EH (cell line): ENCODE measurements at places on chromosomes 12 and 14.

DNA sequence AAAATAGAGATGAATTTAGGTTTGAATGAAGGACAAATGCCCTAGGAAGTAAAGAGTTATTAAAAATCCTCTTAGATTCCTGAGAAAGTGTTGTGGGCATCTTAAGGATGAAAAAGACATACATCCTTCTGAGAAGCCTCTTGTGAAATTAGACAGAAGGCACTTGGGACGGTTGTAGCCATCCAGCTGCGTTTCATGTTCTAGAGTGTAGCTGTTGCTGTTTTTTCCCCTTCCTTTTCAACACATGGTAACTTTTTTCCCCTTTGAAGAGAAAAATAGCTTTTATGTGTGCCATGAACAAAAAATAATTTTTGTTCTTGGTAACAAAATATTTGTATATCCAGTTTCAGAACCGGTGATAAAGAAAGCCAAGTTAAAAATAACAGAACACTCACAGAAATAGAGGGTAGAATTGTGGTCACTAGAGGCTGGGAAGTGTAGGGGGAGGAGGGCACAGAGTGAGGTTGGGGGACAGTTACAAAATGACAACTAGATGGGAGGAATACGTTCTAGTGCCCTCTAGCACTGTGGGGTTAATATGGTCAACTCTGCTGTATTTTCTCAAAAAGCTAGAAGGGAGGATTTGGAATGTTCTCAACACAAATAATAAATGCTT lies 58.4 kb downstream of the PTHLH start:
- DNase-seq = no peak

DNA sequence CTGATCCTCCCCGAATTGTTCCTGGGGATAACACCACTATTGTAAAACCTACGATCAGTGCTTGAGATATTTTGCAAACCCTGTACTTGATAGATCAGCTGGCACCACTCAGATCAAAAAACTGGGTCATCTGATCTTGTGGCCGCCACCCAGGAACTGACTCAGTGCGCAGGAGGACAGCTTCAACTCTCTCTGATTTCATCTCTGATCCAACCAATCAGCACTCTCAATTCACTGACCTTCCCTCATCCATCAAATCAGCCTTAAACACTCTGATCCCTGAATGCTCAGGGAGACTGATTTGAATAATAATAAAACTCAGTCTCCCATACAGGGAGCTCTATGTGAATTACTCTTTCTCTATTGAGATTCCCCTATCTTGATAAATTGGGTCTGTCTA lies 4.2 kb upstream of the XPOT start:
- DNase-seq = peak; percentile 54

DNA sequence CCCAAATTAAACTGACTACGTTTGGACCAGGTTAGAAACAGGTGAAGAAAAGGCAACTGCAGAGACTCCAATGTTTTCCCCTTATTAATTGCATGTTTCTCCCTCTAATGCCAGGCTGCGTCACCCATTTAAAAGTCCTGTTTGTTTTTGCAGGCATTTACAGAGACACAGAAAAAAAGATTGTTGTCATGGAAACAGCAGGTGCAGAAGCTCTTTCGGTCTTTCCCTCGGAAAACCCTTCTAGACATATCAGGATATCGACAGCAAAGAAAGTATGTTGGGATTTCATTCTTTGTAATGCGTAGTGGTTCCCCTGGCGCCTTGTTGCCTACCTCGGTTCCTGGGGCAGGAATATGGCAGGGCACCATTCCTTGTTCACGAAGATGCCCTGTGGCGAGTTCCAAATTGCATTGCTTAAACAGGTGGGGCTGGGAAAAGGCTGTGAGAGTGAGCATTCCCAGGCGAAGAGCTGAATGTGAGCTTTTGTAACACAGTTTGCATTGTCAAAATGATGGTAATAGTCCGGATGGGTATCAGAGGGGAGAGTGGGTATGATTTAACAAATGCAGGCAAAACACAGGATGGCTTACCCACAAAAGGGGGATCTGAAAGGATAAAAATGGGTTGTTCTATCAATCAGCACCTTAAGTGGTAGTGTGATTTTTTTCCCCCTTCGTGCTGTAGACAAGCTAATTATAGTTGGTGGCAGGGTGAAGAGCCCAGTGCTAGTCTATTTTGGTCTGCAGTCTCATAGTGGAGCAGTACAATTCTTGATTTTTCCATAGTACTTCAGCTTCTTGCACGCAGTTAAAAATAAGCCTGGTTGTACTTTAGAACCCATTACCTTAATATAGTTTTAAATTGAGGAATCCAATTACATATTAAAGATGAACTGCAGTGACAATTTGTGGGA lies 132.4 kb downstream of the GCH1 start:
- DNase-seq = no peak

DNA sequence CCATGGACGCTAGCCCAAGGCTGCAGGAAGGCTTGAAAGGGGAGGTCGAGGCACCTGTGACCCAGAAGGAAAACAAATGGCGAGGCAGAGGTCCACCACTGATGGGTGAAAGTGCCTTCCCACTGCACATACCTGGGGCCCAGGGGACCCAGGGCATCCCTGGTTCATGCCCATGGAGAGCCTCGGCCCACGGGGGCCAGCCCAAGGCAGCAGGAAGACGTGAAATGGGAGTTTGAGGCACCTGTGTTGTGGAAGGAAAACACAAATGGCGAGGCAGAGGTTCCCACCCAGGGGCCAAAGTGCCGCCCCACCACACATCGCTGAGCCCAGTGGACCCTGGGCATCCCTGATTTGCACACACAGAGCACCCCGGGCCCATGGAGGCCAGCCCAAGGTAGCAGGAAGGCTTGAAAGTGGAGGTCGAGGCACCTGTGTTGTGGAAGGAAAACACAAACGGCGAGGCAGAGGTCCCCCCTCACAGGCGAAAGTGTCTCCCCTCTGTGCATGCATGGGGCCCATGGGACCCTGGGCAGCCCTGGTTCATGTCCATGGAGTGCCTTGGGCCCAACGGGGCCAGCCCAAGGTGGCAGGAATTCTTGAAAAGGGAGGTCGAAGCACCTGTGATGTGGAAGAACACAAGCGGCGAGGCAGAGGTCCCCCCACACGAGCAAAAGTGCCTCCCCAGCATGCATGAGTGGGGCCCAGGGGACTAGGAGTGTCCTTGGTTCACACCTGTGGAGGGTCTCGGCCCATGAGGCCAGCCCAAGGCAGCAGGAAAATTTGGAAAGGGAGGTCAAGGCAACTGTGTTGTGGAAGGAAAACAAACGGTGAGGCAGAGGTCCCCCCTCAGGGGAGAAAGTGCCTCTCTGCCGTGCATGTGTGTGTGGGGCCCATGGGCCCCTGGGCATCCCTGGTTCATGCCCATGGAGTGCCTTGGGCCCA lies 383.3 kb downstream of the ALG10 start:
- DNase-seq = no peak

DNA sequence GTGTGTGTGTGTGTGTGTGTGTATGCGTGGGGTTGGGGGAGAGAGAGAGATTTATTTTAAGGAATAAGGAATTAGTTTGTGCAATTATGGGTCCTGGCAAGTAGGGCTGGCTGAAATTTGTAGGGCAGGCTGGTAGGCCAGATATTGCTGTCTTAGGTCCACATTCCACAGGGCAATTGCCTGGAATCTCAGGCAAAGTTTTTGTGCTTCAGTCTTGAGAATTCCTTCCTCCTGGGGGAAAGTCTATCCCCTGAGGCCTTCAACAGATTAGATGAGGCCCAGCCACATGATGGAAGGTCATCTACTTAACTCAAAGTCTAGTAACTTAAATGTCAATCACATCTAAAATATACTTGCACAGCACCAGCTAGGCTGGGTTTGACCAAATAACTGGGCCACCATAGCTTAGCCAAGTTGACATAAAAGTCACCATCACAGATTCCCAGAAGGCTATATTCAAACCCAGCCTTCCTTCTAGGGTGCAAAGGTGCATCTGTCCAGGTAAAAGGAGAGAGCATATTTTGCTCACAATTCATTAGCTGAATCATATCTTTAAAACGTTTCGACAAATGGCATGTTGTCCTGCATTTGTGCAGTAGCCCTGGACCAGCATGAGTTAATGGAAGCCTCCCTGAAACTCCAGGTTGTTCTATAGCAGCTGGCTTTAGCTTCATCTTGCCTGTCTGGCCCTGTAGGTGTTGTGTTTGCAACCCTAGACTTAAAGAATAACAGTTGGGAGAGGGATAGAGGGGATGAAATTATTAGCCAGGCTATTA lies 63.1 kb downstream of the C14orf132 start:
- peak; percentile 78 for DNase-seq

DNA sequence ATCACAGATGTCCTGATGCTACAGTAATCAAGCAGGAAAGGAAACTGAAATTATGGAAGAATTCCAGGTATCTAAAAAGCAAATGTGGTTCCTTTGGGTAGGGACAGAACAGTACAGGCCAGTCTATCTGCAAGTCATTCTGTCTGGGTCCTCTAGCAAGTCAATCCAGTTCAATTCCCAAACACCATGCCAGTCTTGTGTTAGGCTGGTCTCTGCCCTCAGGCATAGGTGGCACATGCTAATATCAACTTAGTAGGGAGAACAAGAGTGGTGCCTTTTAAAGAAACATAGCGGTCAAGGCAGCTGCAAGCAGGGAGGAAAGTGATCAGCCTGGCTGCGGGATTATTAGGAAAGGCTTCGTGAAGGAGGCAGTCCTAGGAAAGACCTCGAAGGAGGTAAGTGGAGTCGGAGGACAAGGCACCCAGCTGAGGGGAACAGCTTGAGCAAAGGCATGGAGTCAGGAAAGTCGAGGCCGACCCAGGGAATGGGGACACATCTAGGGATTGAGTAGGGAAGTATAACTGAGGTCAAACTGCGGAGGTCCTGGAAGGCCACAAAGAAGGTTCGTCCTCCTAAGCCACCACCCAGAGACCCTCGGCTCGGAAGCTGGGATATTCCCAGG lies 3.8 kb upstream of the PLEKHG6 start:
- no peak for DNase-seq

DNA sequence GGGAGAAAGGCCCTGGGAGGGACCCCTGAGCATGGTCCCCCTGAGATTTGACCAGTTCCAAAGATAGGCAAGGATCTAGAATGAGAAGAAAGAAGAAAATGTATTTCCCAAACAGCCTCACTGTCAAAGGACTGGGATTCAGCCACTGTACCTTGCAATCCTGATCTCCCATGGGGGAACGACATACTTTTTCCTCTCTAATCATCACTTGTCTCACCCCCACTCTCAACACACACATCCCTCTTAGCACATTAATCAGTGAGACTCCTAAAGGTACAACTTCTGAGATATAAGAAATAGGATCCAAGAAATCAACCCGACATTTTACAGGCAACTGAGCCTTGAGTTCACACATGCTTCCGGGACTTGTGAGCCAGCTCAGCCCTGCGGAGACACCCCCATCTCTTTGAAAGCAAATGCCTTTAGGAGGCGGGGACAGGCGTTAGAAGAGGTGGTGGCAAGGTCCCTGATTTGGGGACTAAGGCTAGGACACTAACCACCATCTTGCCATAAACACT lies 1.4 kb downstream of the MAP3K9 start:
- no peak for DNase-seq

DNA sequence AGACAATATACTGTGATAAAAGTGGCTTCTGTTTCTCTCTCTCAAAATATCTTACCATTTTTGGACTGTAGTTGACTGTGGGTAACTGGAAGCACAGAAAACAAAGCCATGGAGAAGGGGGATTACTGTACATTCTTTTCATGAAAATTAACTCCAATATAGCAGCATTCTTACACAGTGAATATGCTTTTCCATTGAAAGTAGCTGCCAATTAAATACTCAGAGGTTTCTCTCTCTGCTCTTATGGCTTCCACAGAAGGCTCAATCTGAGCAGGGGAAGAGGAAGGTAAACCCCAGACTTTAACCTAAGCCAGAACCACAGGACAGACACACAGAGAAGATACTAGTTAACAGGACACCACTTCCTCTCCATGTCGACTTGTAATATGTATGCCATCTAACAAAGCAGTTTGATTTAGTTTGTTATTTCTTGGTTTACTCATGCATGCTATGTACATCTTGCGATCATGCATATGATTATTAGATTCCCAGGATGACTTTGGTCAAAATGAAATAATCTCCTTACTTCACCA lies 150.2 kb downstream of the SSPN start:
- DNase-seq = peak; percentile 8

DNA sequence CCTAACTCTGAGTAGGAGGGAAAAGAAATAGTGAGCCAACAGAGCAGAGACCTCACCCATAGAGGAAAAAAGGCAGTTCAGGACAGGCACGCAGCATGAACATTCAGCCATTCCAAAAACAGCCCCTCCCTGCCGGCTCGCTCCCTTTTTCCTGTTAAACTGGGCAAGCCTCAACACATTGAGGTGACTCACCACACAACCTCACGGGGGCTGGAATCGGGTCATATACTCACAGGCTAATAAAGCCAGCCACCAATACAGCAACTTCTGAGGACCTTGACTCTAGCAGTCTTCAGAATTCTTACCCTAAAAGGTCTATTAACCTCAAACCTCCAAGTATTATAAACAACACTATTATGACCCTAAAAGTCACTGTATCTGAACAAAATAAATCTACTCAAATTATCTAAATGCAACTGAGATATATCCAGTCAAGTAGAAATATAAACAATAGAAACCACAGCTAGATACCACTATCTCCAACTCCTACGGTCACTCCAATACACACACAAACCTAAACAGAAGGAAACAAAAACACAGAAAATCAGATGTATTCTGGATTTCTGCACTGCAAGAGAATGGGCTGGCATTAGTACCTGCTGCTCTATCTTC lies 6.3 kb downstream of the YBX3 start:
- DNase-seq = peak; percentile 92
